Regular cardiac myocyte (primary cell): ENCODE measurements at places on chromosomes 12 and 14. TPM values are rescaled to one million over a fixed set of nuclear protein-coding genes. Genes with fewer than 3 reads are reported as not detected.

The KLHL33 gene
- under 0.01 and 0.28 TPM in 2 replicates for total RNA-seq

The IFNG-AS1 gene
- total RNA-seq = not detected in 2 replicates

The CLBA1 gene
- total RNA-seq = 4.6 and 8.5 TPM in 2 replicates

The MYO1H gene
- total RNA-seq = not detected in 2 replicates

The KRT72 gene
- total RNA-seq = not detected in 2 replicates

The FITM1 gene
- total RNA-seq = not detected in 2 replicates

The PWP1 gene
- 80.6 and 121 TPM in 2 replicates for total RNA-seq
